ENCODE measurements at places on chromosomes 1 and 21.

- DNase-seq = peak; percentile 54
Measured at GRCh38 chr1:151277249-151277648, 4.8 kb upstream of the ZNF687 start.

GRCh38 chr1:21263653-21264225 is 26.5 kb downstream of the ECE1 start:
- DNase-seq = no peak

- no peak for DNase-seq
Measured at GRCh38 chr1:187236676-187237075, 407.9 kb downstream of the PLA2G4A start.

- no peak for DNase-seq
Measured at GRCh38 chr1:156113282-156113950, 1.1 kb upstream of the LMNA start.

DNA sequence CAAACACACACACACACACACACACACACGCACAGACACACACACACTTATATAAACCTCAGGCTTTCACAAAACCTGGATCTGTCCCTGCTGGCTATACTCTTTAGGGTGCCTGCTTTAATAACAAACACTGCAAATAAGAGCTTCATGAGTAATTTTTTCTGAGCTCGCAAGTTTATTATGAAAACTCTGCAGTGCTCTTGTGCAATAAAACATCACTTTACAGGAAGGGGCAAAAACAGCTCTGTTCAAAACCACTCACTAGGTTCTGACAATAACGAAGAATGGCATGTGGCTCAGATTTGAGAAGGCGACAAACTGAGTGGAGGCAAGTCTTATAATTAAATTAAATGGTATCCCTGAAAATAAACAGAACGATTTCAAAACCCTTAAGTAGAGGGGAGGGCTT is 42.6 kb upstream of the CTPS1 start:
- no peak for DNase-seq

DNA sequence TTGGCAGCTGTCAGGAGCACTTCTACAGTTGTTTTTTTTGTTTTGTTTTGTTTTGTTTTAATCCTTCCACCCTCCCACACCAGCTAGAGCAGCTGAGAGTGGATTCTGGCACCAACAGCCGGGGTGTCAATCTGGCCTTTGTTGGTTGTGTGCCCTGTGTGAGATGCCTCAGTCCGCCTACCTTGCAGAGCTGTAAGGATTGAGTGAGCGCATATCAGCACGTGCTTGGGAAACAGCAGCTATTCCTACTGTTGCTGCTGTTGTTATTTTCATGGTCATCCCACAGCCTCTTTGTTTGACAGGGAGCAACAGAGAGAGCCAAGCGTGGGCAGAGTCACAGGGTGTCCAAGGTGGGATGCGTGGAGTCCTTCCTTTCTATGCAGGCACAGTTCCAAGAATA is 50.4 kb downstream of the PGBD5 start:
- no peak for DNase-seq

DNA sequence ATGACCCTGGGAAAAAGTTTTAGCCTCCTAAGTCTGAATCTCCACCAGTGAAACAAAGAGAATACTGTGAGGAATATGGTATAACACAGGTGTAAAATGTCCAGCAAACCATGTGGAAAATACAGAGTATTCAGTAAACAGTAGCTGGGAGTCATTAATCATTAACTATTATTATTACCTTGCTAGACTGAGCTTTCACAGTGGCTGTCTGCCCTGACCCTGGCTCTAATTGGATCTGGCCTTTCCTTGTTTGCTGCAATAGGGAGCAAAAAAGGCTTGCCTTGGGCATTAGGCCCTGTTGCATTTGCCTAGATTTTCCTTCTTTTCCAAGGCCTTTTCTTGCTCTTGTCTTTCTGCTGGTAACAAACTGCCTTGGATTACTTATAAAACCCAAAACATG is 179.1 kb upstream of the BEND5 start:
- DNase-seq = no peak

DNA sequence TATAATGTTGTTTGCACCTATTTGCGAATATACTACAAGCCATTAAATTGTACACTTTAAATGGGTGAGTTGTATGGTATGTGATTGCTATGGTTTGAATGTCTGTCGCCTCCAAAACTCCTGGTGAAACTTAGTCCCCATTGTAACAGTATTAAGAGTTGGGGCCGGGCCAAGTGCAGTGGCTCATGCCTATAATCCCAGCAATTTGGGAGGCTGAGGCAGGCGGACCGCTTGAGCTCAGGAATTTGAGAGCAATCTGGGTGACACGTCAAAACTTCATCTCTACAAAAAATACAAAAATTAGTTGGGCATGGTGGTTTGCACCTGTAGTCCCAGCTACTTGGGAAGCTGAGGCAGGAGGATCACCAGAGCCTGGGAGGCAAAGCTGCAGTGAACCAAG is 12.0 kb upstream of the SIM2 start:
- DNase-seq = no peak

- DNase-seq = no peak
Measured at GRCh38 chr1:240194120-240194519, 102.4 kb downstream of the FMN2 start.

GRCh38 chr1:31515056-31515775 is 61.1 kb upstream of the TINAGL1 start:
- no peak for DNase-seq

DNA sequence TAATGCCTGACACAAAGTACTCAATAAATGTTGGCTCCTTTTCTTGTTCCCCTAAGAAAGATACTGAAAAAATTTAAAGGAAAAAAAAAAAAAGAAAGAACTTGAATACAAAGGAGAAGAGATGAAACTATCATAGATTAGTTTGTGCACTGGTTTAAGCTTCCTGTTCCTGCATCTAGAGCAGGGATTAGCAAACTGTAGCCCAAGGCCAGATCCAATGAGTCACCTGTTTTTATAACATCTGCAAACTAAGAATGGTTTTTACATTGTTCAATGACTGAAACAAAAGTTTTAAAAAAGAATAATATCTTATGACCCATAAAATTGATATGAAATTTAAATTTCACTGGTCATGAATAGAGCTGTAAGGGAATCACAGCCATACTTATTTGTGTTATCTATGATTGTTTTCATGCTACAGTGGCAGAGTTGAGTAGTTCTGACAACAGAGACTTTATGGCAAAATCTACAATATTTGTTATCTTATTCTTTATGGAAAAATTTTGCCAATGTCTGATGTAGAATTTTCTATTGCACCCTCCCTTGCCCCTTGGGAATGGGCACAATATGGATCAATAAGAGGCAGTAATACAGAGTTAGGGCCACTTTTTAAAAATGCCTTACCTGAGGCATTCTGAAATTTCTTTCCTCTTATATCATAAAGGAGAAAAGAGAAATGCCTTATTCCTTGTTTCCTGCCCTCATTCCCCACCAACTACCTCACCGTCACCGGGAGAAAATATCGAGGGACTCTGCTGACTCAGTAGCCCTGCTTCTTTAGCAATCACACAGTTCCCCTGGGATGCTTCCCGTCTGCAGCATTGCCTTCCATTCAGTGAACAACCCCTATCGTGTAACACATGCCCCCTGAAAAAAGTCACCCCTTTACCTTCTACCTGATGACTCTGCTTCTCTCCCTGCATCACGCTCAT is 50.6 kb downstream of the WDR64 start:
- DNase-seq = no peak

DNA sequence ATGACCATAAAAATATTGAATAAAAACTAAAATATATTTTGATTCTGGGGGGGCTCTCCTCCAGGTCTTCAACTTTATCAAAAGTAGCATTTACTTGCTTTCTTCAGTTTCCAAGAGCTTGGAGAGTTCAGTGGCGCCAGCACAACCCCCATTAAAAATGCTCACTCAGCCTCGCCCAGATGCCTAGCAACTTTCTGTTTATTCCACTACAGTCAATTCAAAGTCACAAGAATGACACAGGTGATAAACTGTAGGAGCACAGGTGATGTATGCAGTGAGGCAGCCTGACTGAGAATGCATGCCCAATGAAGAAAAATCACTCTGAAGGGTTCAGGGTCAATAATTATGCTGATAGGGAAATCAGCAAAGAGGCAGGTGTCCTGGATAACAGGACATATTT is 159.4 kb upstream of the ATP1B1 start:
- DNase-seq = no peak

GRCh38 chr1:188584119-188584518 is 1755.4 kb downstream of the PLA2G4A start:
- no peak for DNase-seq

- peak; percentile 53 for DNase-seq
Measured at GRCh38 chr1:212607206-212607912, 1.2 kb upstream of the ATF3 start.

DNA sequence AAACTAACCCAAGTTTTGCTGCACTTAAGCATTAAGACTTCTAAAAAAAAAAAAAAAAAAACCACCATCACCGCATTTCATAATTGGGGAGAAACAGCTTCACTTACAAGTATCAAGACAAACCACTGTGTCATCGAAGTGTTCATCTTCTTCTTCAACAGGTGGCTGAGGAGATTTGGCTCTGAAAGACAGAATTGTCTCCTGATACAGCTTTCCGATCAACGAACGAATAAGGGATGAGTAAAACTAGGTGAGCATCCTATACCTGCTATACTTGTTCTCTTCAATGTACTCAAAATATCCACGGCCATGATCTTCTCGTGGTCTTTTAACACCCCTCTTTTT is 2.0 kb downstream of the HNRNPU start:
- no peak for DNase-seq

DNA sequence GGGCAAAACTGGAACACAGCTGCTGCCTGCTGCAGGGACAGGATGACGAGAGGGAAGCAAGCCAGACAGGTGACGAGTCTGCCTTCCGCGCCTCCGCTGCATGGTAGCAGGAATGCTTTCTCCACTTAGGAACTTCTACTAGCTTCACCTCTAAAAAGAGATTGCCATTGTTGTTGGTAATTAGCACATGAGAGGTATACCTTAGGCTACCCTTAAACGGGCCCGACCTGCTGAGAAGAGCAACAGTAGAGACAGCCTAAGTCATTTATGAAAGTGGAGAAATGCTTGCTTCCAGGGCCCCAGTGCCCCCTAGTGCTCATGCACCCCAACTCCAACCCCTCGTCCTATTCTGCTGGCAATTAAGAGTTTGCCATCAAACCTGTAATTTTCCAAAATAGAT is 96.9 kb upstream of the AKT3 start:
- DNase-seq = peak; percentile 47

DNA sequence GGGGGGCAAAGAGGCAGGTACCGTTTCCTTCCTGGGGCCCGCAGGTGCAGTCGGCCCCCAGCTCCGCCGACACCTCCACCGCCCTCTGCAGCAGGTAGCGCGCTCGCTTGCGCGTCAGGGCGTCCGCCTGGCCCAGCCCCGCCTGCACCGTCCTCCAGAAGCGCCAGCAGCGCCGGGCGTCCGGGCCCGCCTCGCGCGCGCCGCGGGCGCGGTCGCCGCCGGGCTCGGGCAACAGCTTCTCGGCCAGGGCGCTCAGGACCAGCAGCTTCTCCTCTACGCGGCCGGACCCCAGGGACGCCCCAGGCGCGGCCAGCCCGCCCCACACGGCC is 863 bp downstream of the TARBP1 start:
- peak; percentile 80 for DNase-seq

GRCh38 chr1:168842306-168842705 is 113.3 kb upstream of the DPT start:
- DNase-seq = no peak

DNA sequence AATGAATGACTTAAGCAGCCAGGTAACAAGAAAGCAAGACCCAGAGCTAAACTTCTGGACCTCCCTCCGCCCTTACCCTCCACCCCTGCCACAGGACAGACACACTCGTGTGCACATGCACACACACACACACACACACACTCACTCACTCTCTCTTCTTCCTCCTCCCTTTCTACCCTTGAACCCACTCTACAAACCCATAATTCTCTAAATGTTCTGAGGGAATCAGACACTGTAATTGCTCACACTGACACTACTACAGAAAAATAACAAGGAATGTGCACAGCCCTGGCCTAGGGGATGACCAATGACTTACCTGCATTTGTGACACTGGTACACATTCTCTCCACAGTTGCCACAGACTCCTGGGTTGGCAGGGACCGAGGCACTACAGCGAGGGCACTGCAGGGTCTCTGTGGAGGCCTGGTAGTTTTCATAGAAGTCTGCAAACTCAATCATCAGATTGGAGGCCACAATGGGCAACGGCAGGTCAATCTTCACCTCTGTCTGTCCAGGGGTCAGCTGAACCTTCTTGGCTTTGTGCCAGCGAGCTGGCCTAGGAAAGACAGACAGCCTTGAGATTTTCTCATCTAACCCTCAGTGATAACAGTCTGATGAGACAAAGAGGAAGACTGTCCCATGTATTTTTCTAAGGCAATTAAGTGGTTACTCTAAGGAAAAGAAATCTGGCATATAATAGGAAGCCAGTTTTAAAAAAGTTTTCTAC is 94.8 kb downstream of the UBR4 start:
- no peak for DNase-seq

DNA sequence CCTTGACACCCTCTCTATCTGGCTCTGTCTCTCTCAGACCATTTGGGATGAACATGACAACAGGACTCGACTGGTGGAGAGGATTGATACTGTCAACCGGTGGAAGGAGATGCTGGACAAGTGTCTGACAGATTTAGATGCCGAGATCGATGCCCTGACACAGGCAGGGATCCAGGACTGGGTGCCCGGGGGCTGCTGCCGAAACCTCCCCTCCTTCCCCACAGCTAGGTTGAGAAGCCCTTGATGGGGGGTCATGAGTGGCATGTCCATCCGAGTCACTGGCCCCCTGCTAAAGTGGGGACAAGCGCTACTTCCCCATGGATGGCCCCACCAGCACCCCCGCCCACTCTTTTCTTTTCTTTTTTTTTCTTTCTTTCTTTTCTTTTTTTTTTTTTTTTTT is 1.2 kb downstream of the TEKT2 start:
- DNase-seq = no peak

- DNase-seq = no peak
Measured at GRCh38 chr1:226498640-226499008, 49.9 kb upstream of the STUM start.

GRCh38 chr1:83822208-83822607 is 176.7 kb downstream of the TTLL7 start:
- no peak for DNase-seq

DNA sequence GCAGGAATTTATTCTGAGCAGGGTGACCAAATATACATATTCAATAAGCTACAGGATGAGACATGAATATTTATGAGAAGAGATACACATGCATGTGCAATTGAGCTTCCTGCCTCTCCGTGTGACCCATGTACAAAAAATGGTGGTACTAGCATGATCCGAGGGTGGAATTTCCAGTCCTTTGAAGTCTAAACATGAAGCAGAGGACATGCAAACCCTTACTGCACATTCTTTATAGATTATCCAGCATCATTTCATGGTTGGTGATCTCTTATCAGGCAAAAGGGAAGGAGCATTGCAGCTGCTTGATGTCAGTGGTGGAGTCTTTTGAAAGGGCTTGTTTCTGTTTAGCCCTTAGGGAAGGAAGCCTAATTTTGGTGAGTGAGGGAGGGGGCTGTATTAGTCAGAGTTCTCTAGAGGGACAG is 448.6 kb downstream of the SETD4 start:
- no peak for DNase-seq

GRCh38 chr1:3831689-3832088 is 25.3 kb downstream of the CEP104 start:
- no peak for DNase-seq
